ENCODE measurements at places on chromosomes 2 and 18.

DNA sequence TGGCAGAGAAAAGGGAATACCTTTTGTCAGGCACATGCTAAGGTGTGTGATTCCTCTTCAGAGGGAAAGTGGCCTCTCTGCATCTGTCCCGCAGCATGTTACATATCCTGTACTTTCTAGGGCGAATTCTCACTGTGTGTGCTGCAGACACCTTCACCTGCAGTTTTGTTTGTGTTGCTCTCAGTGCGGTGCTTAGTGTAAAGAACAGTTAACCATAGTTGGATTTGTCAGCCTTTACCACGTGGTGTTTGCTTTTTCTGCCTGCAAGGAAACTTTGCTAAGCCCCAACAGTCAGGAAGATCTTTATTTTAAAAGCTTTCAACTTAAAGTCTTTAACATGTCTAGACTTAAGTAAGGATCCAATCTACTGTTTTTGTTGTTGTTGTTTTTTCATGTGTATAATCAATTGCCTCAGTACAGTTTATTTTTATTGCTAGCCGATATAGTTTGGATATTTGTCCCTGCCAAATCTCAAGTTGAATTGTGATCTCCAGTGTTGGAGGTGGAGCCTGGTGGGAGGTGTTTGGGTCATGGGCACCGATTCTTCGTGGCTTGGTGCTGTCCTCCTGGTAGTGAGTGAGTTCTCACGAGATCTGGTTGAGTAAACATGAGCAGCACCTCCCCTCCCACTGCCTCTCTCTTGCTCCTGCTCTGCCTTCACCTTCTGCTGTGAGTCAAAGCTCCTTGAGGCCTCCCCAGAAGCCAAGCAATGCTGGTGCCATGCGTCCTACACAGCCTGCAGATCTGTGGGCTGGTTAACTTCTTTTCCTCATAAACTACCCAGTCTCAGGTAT, 90.6 kb downstream of the SNTG2 start:
- DNase-seq: no peak

DNA sequence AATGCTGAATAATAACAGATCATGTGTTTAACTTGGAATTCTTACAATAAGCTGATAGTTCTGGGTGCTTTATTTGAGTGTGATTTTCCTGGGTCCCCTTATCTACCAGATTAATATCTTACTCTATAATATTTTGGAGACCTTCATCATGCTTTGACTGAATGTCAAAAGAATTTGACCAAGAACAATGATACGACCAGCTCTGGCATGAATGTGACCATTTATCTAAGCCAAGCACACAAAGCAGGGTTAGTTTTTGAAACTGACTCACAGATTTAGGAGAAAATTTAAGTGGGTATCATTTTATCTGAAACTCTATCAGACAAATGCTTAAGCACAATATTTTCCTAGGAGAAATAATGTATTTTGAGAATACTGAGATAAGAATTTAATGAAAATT, 677.0 kb downstream of the NYAP2 start:
- DNase-seq: no peak

DNA sequence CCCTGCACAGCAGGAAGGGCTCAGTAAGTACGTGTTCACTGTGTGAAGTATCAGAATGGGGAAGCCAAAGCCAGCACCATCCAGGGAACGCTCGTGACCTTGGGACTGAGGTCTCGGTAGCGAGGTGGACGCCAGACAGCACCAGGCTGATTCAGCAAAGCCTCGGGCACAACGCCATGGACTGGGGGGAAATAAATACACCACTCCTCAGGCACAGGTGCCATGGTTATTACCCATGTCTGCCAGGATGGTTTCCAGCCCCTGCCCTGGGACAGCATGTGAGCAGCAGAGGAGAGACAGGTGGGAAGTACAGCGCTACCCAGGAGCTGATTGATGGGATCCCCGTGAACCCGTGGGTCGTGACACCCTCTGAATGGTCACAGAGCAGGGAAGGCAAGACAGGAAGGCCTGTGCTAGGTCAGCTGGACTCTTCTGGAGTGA, 53.0 kb downstream of the REEP1 start:
- DNase-seq: no peak

DNA sequence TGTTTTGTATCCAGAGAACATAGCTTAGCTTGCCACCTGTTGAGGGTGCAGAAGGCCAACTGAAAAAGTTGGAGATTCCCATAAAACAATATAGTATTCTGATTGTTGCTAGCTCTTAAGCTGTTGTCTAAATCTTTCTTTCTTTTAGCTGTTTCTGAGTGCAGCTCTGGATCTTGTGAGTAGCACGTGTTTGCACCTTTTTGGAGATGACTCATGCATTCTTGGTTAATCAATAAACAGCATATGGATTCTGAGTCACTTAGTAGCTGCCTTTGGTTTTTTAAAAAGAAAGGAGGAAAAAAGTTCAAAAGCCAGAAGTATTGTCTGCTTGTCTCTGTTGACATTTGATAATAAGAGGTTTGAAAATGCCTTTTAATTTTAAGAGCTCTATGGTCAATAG, 483.0 kb upstream of the FSIP2 start:
- DNase-seq: no peak

DNA sequence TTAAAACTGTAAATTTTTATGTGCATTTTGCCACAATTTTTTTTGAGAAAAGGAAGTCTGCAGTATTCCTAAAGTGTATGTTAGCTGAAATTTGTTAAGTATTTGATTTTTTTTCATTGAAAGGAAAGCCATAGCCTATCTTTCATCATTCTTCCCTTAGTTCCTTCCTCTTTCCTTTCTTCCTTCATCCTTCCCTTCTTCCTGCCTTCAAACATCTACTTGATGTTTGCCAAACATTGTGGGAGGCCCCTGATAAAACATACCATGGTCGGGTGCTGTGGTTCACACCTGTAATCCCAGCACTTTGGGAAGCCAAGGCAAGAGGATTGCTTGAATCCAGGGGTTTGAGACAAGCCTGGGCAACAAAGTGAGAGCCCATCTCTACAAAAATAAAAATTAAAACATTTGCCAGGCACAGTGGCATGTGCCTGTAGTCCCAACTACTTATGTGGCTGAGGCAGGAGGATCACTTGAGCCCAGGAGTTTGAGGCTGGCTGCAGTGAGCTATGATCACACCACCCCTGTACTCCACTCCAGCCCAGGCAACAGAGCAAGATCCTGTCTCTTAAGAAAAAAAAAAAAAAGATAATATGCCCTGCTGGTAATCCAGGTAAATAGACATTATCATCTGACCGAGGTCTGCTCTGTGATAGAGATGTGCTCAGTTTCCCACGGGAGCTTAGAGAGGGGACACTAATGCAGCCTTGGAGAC, 278.4 kb upstream of the STON1 start:
- DNase-seq: no peak

DNA sequence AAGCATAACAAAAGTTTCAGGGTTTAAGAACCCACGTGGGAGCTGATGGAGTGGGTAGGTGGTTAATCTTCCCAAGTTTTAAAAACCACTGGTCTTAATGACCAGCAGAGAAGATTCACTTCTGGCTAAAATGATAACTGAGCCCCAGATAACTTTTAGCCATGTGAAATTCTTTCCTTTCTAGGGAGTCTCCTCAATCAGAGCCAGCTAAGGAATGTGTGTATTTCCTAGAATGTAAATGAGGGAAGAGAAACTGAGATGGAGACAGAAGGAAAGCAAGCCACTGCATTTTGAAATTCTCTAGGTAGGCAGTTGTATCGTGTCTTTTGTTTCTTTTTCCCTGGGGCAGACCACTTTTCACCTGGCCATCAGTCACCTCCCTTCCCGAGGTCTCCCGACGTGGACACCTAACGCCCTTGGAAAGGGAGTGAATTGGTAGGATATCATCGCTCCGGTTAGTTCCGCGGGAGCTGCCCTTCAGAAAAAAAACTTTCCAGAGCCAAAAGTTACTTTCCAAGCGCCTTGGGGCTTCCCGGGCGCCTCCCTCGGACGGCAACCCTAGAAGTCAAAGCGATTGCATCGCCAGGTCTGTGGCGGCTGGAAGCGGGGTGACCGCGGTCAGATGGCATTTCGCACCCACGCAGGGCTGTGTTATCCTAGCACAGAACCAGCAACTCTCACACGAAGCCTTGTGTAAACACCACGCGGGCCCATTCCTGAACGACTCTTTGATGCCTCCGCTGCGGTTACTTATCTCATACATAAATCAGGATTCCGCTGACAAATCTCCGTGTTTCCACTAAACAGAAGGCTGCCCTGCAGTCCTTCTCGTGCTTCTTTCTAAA, 1.3 kb downstream of the COLEC12 start:
- no peak for DNase-seq
